Stimulated activated CD8-positive, alpha-beta memory T cell treated with anti-CD3 and anti-CD28 coated beads, Interleukin-4, amount 100 ng/mL, for 4 hours (primary cell): ENCODE measurements at places on chromosomes 5 and 9.

- DNase-seq: no peak
These were observed 15.1 kb downstream of the DROSHA start for GRCh38 chr5:31516802-31517201.

GRCh38 chr5:33312571-33313549 is 127.9 kb upstream of the TARS1 start:
- no peak for DNase-seq

- DNase-seq: no peak
These were observed 23.5 kb downstream of the FAM163B start for GRCh38 chr9:133585481-133586351.

DNA sequence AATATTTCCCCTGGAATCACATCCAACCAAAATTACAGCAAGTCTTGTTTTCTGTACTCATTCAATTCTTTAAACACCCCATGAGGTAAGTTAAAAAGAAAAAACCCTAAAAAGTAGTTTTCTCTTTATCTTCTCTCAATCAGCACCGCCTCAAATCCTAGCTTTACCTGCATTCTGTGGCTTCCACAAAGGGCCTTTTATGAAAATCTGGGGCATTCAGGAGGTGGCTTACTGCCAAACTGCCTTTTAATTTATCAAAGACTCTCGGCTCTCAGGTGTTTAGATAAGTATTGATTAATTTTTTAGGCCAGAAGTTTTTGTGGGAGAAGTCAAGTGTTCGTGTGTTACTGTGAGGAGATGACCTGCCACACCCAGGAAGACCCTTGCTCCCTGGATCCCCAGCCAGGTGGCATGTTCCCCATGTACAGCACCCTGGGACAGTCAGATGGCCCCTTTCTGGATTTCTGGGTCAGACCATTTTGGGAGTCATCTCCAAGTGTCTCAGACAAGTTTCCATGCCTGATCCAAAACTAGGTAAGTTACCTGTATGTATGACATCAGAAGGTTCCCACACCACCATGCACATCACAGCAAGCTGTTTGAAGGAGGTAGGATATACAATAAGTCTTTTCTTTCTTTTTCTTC is 6.2 kb upstream of the TMEM171 start:
- no peak for DNase-seq

- DNase-seq: no peak
These were observed 155.8 kb upstream of the SMIM23 start for GRCh38 chr5:171629628-171630349.
